ENCODE measurements at places on chromosomes 1 and 21.

DNA sequence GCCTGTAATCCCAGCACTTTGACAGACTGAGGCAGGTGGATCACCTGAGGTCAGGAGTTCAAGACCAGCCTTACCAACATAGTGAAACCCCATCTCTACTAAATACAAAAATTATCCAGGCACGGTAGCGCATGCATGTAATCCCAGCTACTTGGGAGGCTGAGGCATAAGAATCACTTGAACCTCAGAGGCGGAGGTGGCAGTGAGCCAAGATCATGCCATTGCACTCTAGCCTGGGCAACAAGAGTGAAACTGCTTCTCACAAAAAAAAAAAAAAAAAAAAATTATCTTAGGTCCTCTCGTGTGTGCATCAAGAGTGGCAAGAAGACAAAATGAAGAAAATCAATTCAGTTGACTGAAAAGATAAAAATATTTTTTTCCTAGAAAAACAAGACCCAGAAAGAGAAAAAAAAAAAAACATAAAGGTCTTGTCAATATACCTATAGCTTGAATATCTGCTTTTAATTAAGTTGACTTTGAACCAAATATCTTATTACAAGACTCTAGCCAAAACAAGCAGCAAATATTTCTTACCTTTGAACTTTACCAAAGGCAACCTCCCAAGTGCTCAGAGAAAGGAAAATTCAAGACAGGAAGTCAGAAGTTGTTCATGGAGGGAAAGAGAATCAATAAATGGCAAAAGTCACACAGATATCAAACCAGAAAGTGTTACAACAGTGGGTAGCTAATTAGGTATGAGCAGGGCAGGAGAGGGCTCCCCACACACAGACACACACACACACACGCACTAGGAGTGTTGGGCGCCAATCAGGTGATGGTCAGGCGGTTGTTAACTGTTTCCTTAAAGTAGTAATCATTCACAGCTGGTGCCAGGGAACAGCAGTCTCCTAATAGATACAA lies 29.6 kb downstream of the ITLN2 start:
- no peak for DNase-seq

DNA sequence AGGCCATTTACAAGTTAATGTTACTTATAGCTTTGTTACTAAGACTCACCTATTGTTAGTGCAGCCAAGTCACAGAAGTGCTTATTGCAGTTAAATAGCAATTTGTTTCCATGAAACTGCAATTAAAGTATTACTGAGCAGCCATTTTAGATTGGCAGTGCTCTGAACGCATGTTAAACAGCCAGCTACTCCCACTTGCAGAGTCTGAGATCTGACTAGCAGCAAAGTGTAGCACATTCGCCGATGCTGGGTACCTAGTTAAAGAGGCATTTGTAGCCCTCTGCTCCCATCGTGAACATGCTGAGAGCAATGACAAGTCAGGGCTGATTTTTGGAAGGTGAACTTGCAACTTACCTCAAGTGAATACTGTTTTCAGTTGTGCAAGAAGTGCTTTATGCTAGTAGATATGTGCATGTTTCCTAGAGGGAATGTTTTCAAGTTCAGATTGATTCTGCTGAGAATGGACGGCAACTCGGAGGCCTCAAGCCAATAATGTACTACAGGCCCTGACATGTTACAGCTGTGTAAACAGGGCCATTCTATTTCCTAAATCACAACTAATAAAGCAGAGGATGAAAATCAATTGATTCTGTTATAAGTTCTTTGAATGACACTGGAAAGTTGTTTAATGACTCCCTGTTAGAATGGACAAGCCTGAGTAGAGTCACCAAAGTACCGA lies 19.8 kb downstream of the LMO4 start:
- no peak for DNase-seq

- DNase-seq = no peak
Observed at GRCh38 chr1:48466594-48466993, 5.4 kb downstream of the SPATA6 start.

DNA sequence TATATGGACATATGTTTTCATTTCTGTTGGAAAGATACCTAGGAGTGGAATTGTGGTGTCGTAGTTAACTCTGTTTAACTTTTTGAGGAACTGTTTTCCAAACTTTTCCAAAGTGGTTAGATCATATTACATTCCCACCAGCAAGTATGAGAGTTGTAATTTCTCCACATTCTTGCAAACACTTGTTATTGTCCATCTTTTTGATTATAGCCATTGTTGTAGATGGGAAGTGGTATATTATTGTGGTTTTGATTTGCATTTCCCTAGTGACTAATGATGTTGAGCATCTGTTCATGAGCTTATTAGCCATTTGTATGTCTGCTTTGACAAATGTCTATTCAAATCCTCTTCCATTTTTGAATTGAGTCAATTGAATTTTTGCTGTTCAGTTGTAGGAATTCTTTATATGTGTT lies 19.8 kb downstream of the CAMTA1 start:
- DNase-seq = no peak

- peak; percentile 87 for DNase-seq
Observed at GRCh38 chr1:236603991-236604904, at the start of gene HEATR1. Gene HEATR1, minus strand, starts transcription at chr1:236604516. Its CDS starts 421 bp downstream, at chr1:236604095.

DNA sequence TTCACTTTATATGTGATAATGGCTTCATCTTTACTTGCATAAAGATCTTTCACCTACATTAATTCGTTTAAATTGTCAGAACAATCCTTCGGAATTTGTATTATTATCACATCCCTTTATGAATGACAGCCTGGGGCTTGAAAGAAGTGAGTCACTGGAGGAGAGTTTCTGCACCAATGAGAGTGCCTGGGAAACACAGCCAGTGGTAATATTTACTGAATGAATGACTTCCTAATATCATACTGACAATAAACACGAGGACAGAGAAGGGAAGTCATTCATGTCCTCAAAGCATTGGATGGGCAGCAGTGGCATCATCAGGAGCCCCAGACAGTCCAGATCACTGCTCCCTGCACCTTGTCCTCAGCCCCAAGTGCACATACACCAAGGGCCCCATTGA lies 40.7 kb upstream of the PDE4B start:
- no peak for DNase-seq

DNA sequence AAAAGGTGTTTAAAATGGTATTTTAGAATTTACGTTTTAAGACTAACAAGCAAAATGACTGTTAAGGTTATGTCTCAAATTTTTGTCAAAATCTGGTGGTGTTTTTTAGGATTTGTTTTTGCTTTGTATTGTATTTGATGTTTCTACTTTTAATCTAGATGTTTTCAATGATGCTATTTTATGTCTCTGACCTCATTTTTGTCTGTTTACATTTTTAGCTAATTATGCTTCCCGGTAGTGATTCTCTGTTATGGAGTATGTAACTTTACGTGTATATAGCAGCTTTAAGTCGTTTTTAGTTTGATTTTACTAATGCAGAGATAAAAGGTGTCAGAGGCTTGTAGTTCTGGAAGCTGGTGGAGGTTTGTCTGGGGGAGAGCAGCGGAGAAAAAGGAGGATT lies 71.8 kb downstream of the PRDM2 start:
- no peak for DNase-seq

DNA sequence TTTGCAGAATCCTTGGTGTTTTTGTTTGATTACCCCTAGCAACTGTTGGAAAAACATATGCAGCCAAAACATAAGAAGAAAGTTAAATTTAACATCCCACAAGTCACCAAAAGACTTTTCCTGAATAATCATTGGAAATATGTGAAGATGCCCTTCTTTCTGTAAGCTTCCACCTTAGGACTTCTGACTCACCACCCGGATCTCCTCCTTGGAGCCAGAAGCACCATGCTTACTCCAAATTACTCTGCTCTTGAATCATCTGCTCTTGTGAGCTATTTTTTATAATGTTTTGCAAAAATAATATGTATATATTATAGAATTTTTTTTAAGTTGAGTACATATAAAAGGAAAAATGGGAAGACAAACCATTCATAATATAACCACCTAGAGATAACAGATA lies 391.7 kb downstream of the KCTD3 start:
- DNase-seq = no peak

GRCh38 chr1:235911300-235911662 lies 44.6 kb upstream of the LYST start:
- no peak for DNase-seq

DNA sequence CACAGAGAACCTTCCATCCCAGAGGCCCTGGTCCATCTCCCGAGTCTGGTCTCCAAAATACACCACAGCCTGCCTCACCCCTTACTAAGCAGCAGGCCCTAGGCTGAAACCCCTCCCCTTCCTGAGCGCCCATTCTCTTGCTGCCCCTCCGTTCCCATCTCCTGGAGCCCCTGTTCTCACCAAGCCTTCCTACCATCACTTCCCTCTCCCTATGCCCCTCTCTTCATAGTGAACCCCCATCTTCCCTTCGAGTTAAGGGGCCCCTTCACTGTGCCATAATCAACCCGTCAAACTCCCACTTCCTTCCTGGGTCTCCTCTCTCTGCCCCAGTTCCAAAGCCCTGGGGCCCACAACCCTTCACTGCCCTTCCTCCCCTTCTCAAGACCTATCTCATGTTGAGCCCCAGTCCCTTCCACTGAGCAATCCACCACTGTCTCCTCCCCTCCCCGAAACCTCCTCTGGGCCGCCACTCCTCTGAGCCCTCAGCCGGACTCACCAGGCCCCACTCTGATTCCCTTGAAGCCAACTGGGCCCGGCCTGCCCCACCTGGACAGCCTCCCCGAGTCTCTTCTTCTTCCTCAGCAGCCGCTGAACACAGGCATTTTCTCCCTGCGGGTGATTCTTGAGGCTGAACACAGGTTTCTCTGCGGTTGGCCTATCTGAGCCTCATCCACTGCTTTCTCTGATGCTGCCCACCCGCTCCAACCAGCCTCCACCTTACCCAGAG lies 42.2 kb upstream of the WASF2 start:
- DNase-seq = no peak

DNA sequence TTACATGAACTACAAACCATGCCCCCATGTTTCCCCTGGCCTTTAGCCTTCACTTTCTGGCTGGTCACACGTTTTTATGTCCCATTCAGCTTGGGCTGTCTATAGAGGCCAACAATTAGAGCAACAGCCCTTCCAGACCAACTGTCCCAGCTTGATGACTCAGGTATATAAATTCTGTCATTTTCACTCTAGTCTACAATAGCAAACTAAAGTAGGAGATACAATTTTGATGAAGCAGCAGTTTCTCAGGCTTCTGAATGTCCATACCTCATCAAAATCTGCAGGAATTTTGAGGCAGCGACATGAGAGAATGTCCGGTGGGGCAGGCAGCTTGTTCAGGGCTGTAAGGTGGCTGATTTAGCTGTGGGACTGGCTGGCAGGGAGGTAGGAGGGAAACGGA lies 45.6 kb upstream of the VAV3 start:
- no peak for DNase-seq

DNA sequence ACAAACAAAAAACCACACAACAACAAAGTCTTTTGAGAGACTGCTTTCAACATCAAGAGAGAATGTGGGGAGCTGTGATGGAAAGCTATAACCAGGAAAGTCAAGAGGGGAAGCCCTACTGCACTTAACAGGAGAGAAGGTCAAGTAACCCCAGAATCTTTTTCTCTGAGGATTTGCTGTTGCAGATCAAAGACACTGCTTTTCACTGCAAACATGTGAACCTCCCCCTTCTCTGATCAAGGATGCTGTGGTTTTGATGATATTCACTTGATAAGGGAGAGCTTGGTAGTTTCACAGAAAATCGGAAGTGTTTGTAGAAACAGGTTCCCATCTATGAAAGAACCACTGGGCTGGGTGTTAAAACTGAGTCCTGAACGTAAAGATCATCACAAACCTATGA lies 4.8 kb downstream of the ETV3 start:
- no peak for DNase-seq

DNA sequence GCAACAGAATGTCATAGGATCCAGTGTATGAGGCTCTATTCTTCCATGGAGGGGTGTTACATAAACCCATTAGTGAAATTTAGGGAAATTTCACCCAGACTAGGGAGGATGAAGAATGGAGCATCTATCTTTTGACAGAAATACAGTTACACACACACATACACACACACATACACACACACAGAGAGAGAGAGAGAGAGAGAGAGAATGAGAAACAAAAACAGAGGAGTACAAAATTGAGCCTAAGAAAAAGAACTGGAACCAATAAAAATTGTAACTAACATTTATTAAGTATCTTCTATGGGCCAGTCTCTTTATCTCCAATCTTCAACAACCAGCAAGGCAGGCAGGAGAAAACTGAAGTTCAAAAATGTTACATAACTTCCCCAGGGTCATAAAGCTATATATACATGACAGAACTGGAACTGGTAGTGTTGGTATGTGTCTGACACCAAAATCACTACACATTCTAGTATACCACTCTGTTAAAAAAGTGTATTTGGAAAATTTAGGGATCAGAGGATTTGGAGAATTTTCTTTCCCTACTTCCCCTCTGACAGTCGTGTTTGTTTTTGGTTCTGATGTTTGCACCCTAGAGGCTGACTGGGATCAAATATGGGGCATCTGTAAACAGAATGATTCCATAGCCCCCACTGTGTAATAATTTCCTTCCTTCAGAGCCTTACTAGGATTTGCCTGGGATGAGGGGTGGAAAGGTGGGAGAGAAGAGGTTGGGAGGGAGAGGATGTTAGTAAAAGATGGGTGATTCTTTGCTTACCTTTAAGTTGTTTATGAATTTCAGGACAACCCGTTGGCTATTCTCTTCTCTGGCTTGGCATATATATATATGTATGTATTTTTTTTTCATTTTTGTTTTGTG lies 1.0 kb upstream of the ZFYVE9 start:
- no peak for DNase-seq

DNA sequence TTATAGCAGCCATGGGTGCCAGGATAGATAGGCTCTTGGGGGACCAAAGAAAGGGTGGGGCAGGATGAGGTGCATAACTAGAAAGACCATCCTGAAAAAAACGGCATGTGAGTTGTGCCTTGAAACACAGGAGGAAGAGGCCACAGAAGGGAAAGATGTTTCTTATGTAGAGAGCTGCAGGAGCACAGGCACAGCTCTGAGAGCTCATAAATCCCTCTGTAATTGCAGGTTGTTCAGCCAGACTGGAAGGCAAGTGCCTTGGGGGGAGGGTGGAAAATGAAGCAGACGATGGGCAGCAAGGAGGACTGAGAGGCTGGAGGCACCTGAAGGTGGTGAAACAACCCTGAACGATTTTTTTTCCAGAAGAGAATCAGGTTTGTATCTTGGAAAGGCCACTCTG lies 170.7 kb downstream of the NR5A2 start:
- DNase-seq = no peak

GRCh38 chr1:93816970-93817678 lies 61.9 kb downstream of the DNTTIP2 start:
- no peak for DNase-seq

- no peak for DNase-seq
Observed at GRCh38 chr21:38567970-38568360, 69.7 kb upstream of the ERG start.

- peak; percentile 100 for DNase-seq
Observed at GRCh38 chr21:46048926-46049889, 48.7 kb upstream of the COL6A2 start.

- no peak for DNase-seq
Observed at GRCh38 chr1:53084589-53084971, 22.6 kb downstream of the PODN start.

GRCh38 chr1:1926886-1927660 lies 8.0 kb upstream of the TMEM52 start:
- no peak for DNase-seq

GRCh38 chr1:209409780-209410179 lies 173.7 kb upstream of the CAMK1G start:
- DNase-seq = no peak

All from GM04504 (cell line).